ENCODE measurements at places on chromosomes 12 and 14.

GRCh38 chr12:113609692-113610469 lies 138.2 kb upstream of the LHX5 start:
- no peak for DNase-seq

DNA sequence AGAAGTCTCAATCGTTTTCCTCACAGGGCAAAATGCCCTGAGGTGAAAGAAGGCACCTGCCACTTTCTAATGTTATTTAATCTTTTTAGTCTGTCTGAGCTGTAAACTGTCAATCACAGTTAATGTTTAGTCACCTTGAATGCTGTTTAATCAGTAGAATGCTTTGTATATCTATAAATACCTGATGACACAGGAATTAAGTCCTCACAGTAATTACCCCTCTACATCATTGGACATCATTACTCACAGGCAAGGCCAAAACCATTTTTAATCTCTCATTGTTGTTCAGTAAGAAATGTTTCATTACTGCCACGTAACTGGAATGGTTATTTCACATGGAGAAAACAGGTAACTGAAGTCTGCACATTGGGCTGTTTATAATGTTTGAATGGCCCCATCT lies 178.8 kb downstream of the EXOC5 start:
- no peak for DNase-seq

- no peak for DNase-seq
These were observed 150.8 kb downstream of the HELB start for GRCh38 chr12:66453120-66453519.

DNA sequence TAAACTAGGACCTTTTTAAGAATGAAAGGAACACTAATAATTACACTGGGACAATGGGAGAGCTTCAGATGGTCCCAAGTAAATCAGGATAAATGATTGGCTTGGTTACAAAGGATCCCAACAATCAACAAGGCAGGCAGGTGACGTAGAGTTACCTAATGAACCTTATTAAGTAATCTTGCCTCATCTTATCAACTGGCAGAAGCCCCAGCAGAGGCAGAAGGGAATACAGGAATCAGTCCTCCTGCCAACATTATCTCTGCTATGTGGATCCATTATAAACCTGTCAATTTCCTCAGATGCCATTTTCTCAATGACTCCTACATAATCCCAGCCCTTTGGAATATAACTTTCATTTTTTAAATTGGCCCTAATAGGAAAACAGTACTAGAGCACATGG lies 11.4 kb downstream of the DCAF5 start:
- no peak for DNase-seq

DNA sequence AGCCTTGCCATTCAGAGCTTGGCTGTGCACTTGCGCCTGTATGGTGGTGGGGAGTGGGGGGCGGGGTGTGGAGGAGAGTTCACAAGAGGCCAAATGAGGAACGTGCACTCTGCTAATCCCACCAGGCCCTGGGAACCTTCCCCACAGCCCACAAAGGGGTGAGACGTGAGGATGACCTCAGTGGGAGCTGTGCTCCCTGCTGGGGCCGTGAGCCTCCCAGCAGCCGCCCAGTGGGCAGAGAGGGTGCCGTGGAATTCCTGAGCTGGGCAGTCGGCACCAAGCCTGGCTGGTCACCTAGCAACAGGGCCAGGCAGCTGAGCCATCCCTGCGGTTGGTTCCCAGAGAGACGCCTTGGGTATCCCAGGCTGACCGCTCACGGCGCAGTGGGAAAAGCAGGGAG lies 53.7 kb downstream of the CCNK start:
- no peak for DNase-seq

DNA sequence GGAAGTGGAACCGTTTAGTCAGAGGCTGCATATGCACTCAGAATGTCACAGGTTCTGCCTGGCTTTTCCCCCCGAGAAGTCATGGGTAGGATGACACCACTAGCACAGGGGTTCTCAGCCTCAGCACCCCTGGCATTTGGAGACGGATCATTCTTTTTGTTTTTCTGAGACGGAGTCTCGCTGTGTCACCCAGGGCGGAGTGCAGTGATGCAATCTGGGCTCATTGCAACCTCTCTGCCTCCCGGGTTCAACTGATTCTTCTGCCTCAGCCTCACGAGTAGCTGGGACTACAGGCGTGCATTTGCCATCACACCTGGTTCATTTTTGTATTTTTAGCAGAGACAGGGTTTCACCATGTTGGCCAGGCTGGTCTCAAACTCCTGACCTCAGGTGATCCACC lies 28.1 kb downstream of the BCL7A start:
- DNase-seq = no peak

DNA sequence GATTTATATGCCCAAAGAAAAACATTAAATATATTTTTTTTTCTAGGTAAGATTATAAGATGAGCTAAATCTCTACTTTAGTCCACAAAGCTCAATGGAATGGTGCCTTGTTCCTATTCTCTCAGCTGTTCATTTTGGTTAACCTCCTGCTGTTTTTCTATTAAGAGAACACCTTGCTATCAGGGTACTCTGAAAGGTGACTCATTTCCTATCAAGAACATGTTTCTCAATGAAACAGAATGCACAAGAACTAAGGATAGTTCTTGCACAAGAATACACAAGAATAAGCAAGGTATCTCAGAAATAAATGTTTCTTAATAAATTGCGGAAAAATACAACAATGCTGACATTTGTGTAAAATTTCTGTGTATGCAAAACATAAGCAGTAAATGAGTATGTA lies 14.1 kb downstream of the ABCD2 start:
- DNase-seq = no peak

GRCh38 chr14:22375321-22375930 lies 213.6 kb downstream of the DAD1 start:
- DNase-seq = peak; percentile 42

DNA sequence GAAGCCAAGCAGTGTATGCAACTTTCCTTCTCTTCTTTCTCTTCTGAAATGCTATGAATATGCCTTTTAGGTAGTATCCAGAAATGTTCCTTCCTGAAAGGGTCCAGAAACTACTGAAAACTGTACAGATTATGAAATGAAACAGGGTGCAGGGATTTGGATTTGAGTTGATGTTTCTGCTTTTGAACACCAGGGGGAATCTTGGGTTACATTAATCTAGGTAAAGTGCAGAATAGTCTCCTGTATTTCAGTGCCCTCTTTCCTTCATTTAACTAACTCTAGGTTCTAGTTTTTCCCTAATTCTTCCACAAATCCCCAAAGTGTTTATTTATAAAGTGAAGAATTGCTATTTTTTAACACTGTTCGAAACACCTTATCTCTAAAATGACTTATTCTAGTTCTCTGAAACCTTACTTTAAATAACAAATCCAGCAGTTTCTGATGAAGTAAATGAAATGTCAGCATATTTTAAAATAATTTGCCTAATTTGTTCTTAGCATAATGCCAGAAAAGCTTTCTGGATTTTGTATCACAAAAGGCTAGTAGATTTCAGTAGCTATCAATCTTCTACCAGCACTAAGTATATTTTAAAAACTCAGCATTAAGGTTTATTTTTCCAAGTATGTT lies 111.9 kb downstream of the LRRK2 start:
- DNase-seq = no peak

DNA sequence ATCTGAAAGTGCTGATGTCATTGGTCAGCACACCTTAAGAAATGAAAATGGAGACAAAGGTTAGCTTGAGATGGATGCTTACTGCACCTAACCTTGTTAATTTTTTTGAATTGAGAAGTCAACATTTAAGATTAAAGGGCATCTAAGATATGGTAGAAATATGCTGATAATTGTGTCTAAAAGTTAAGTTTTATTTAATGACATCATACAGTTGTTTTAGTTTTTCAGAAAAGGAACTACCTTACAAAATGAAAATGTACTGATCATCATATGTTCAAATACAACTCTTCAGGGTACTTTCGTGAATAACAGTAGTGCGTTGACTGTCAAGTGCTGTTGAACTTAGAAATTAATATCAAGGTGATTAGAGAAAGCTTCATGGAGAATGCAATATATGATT lies 2.5 kb downstream of the SMCO3 start:
- DNase-seq = no peak

DNA sequence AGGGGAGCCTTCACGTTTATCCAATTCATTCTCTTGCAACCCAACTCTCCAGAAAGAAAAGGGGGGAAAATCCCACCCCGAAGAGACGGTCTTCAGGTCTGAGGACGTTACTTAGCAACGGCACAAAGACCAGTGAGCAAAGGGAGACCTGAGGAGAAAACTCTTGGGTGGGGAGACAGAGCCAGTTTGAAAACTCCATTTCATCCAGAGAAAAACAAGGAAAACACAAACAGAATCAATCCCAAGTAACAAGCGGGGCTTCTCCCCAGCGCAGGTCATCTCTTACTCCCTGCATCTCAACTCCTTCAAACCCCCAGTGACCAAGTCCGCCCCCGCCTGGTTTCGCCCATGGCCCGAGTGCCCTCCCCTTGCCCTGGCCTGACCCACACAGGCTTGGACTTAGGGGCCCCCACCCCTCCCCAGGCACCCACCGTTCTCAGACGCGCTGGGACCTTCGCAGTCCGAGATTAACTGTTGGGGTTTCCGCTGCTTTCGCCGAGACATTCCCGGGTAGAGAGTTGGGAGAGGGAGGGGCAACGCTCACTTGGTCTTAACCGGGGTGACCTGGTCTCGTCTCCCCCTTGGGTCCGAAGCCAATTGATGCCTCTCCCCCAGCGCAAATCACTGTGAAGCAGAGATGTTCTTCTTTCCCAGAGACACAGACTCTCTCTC lies 10.4 kb upstream of the SALL2 start:
- DNase-seq = no peak

DNA sequence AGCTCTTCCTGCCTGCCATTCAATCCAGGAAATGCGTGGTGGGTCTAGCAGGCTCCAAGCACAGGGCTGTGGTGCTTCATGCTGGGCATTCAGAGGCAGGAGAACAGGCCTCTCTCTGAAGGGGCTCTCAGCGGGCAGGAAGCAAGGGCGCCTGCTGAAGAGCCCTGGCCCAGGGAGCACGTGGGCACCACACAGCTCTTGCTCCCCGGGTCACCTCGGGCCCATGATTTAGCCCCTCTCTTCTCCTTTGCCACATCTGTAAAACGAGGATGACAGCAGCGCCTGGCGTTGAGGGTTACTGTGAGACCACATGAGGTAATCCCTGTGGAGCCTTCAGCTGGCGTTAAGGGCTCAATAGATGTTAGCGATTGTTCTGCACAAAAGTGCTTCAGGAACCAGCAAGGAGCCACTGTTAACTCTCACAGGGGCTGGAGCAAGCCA lies 37.6 kb upstream of the SPTLC2 start:
- no peak for DNase-seq

DNA sequence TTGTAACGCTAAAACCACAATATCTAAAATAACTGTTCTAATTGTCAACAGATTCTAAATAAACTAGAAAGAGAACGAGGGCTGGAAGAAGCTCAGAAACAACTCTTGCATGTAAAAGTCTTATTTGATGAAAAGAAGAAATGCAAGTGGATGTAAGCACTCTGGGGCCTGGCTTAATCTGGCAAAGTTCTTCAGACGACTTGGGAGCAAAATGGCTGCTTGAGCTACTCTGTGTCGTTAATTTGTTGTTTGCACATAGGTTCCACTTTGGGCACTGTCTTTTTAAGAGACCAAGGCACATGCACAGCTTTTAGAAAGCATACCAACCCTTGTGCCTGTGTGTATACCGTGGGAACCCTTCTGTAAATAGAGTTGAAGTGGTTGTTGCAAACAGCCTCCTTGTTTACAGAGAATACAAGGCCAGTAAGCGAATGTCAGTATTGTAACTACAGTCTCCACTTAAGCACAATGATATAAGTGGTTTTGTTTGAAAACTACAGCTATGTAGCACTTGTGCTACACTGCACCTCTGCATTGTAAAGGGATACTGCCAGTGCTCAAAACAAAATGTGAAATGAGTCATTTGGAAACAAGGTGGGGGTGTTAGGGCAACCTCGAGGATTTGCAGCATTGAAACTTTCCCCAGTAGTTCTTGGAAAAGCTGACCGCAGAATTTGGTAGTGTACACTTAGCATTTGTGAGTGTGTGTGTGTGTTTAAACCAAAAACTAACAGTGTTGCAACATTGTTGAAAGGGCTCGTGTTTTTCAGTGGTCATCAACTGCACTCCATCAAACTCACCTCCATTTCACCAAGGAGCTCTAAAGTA lies 154.3 kb downstream of the CEP83 start:
- no peak for DNase-seq

DNA sequence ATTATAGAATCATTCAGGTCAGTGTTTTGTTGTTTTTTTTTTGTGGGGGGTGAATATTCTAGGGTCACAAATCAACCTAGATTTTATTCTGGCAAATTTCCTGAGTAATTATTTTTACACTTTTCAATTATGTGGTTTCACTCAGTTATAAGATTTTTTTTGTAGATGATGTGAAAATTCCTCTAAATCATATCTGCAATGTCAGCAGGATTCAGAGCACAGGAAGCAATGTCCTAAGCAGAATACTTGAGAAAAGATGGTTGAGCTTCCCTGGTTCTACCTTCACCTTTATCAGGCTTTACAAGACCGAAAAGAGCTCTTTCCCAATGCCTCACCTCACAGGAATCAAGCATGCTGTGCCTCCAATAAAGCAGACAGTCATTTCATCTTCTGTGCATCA lies 124.3 kb downstream of the SLC41A2 start:
- DNase-seq = no peak

GRCh38 chr12:110540048-110540447 lies 37.9 kb downstream of the RAD9B start:
- DNase-seq = no peak
